ENCODE measurements at places on chromosomes 2 and 18.

- DNase-seq, result no peak
Observed at GRCh38 chr18:34965566-34965965, 75.6 kb upstream of the MAPRE2 start.

- DNase-seq, result no peak
Observed at GRCh38 chr2:197920088-197920487, 115.7 kb downstream of the PLCL1 start.

DNA sequence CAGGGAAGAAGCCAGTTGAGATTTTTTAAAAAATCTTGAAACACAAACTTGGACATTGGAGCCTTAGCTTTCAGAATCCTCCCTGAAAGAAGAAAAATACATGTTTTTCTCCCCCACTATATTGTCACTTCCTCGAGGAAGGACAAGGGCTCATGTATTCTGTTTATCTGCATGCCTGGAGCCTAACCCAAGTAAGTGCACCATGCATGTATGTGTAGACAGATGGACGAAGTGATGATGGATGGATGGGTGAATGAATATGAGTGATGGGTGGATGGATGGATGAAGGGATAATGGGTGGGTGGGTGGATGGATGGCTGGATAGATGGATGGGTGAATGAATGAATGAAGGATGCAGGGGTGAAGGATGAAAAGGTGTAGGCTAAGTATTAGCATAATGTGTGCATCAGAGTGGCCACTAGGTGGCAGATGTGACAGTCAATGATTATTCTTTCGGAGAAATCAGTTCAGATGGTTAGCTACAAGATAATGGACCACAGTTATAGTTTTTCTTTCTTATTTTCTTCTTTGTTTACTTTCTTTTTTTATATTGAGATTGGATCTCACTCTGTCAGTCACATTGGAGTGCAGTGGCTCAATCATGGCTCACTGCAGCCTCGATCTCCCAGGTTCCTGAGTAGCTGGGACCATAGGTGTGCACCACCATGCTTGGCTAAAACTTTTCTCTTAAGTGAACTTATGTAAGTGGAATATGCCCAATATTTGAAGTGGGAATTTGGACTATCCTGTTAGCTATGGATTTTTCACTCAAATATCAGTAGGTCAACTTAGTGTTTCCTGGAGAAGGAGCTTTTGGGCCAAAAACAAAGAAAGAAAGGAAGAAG lies 18.5 kb upstream of the CCDC93 start:
- DNase-seq, result peak; percentile 49

DNA sequence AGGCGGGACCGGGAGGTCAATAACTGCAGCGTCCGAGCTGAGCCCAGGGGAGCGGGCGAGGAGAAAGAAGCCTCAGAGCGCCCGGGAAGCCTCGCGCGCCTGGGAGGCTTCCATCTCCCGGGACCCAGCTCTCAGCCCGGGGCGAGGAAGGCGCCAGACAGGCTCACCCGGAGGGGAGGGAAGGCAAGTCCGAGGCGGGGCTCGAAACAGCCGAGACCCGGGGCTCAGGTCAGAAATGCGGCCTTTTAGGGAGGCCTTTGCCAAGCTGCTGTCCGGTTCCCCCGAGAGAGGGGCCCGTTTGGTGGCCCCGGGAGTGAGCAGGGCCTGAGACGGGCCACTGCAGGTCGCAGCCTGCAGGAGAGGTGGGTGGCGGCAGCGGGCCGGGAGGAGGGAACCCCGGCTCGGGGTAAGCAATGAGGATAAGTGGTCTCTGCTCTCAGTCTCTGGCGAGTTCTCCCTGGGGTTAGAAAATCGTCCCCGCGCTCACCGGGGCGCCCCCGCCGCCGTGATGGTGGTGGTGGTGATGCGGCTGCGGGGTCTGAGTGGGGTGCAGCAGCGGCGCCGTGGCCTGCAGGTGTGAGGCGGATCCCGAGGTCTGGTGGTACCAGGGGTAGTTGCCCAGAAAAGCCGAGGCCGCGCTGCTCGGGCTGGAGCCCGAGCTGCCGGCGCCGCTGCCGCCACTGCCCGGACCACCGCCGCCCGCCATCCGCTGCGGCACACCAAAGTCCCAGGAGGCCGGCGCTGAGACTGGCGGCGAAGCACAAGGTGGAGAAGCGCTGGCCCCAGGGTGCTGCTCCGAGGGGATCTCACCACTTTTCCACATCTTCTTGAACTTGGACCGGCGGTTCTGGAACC lies 2.4 kb downstream of the DLX2 start:
- no peak for DNase-seq

DNA sequence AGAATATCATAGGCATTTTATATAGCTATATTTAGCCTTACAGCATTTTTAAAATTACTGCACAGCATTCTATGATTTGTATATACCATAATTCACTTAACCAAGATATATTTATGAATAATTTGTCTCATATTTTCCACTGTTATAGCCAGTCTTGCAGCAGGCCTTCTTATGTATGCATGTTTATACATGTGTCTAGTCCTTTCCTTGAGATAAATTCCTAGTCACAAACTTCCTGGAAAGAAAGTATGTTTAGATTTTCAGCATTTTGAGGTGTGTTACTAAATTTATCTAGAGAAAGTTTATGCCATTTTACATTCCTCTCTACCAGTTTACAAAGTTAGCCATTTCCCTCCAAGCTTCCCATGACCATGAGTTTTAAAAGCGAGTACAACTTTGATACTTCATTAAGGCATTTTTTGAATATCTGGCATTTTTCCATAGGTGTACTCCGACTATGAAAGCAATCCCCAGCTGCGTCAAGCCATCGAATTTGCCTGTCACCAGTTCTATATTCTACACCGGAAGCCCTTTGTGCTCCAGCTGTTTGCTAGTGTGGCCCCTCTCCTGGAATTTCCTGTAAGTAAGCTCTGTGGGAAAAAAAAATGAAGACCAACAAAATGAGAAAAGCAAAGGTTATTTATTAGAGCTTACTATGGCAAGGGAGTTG lies 59.4 kb upstream of the RPE start:
- no peak for DNase-seq

GRCh38 chr2:179262077-179262660 lies 2.5 kb downstream of the SESTD1 start:
- DNase-seq, result no peak

- DNase-seq, result peak; percentile 30
Observed at GRCh38 chr2:1750933-1751766, 6.8 kb upstream of the PXDN start.

DNA sequence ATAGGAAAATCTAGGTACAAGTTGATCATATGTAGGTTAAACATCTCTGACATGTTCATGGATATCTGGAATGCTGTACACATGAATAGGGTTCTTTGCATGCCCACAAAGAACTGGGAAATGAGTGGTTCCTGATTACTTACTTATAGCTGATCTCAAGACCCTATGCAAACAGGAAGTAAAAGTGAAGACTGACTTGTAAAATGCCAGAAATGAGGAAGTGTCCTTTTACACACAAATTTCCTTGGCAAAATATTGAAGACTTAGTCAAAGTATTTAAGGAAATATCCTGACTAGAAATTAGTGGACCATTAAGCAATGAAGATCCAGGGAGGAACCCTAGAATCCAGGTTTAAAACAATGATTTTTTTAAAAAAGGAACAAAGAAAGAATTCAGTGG lies 203.7 kb upstream of the DLGAP1 start:
- no peak for DNase-seq

GRCh38 chr2:119387381-119388129 lies 20.8 kb downstream of the DBI start:
- DNase-seq, result peak; percentile 38

- peak; percentile 3 for DNase-seq
Observed at GRCh38 chr2:136764452-136765255, 691 bp upstream of the THSD7B start.

DNA sequence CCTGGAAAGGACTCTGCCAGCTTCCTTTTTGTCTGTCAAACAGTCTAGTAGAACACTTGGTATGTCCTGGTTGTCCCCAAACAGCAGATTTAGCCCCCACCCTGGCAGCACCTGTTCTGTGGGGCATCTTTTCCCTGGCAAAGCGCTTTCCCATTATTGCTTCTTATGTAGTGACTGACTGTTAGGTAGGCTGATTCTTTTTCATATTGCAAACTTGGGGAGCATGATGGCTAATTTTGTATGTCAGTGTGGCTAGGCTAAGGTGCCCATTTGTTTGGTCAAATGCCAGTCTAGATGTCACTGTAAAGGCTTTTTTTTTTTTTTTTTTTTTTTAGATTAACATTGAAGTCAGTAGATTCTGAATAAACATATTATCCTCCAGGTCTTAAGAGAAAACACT lies 140.2 kb downstream of the MYCN start:
- no peak for DNase-seq

- no peak for DNase-seq
Observed at GRCh38 chr18:29002747-29003146, 825.8 kb upstream of the CDH2 start.

DNA sequence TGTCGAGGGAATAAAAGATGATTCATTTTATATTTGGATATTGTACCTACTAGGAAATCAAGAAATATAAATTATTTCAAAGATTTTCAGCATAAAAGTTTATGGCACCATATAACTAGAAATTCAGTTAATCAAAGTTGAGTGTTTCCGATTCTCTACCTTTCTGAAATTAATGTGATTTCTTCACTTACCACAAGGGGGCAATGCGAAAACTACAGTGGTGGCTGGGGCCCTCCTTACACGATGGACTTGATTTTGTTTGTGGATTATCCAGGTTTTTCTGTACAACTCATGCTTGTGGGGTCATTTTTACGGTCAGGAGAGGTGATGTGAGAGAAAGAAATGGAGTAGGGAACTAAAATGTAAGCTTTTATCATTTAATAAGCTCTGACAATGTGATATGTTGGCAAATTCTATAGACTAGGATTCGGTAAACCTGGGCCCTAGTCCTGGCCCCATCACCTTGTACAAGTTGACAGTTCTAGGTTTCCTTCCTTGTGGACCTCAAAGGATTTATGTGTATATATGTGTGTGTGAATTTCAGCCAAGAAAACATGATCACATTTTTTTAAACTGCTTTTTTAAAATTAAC lies 47.6 kb downstream of the G6PC2 start:
- DNase-seq, result no peak

DNA sequence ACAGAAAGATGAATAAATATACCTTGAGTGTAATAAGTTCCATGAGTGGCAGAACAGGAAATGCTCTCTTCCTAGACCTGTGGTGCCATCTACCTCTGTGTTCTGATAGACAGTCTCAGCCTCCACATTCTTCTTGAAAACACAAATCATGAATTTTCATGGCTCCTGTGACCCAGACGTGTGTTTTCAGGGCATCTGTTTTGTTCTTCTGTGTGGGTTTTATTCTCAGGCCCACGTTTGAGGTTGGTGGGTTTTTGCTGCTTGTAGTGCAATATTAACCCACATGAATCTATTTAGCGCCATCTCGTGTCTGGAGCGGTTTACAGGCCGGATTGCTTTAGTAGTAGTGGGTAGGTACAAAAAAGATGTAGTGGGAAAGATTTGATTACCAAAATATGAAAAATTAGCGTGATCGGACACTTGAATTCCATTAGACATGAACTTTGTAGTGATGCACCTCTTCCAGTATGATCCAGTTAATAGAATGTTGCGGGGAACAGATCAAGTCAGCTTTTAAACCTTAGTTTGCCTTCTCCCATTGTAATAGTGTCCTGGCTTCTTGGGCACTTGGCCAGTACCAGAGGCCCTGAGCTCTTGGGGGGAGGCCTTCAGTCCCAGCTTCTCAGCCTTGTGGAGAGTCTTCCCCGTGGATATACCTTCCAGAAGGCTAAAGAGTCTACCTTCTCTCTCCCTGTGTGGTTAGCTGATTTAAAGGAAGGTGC lies 256.5 kb downstream of the TPGS2 start:
- DNase-seq, result peak; percentile 4

- DNase-seq, result no peak
Observed at GRCh38 chr2:8984157-8984556, 19.3 kb downstream of the MBOAT2 start.

DNA sequence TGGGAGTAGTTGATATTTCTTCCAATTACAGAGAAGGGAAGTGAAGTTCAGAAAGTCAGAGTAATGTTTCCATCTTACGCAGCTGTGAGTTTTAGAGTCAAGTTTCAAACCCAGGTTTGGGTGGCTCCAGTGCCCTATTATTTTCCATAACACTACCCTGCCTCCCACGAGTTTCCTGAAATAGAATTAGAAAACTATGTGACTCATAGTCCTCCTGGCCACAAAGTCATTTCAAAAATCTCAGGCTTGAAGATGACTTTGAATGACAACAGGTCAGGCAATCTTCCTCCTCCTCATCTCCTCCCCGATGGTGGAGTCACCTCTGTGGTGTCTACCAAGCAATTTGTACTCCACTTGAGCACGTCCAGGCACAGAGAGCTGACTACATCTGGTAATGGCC lies 212.3 kb upstream of the TRIB2 start:
- peak; percentile 42 for DNase-seq

GRCh38 chr2:176280867-176281658 lies 11.8 kb downstream of the MTX2 start:
- DNase-seq, result no peak

GRCh38 chr2:64587561-64587960 lies 63.4 kb downstream of the AFTPH start:
- DNase-seq, result no peak

- DNase-seq, result no peak
Observed at GRCh38 chr2:117770730-117771129, 43.8 kb upstream of the DDX18 start.

- DNase-seq, result no peak
Observed at GRCh38 chr18:33444709-33445108, 4.2 kb upstream of the CCDC178 start.

GRCh38 chr2:235264121-235264493 lies 229.7 kb upstream of the AGAP1 start:
- no peak for DNase-seq

- DNase-seq, result peak; percentile 4
Observed at GRCh38 chr18:74994502-74995418, 214.2 kb downstream of the PTGR3 start.

- DNase-seq, result no peak
Observed at GRCh38 chr2:240192661-240193060, 52.2 kb upstream of the OTOS start.

DNA sequence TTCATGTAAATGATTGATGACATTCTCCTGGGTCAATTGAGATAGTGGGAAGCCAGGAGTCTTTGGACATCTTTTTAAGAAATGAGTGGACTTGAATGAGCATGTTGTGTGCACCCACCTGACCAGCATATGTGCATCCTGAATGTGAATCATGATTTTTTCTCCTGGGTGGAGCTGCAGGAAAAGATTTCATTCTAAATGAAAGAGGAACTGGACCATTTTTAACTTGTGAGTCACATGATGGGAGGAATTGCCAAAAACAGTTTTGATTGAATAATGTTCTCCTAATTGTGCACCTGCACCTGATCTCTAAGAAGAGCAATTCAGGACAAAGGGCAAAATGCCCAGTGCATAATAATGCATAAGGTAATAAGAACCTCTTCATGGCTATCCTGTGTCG lies 32.3 kb downstream of the COPS8 start:
- no peak for DNase-seq

- peak; percentile 99 for DNase-seq
Observed at GRCh38 chr2:8681786-8682692, at the start of gene ID2. TSS of gene ID2 (plus strand) at chr2:8682056. CDS start at chr2:8682166, 110 bp downstream.

- no peak for DNase-seq
Observed at GRCh38 chr2:215784371-215784783, 229.0 kb downstream of the MREG start.
